Hepatocyte (in vitro differentiated cells): ENCODE measurements at places on chromosomes 4 and X.
A peak's percentile ranks its signal among the peaks of the same experiment; 100 is the strongest.

DNA sequence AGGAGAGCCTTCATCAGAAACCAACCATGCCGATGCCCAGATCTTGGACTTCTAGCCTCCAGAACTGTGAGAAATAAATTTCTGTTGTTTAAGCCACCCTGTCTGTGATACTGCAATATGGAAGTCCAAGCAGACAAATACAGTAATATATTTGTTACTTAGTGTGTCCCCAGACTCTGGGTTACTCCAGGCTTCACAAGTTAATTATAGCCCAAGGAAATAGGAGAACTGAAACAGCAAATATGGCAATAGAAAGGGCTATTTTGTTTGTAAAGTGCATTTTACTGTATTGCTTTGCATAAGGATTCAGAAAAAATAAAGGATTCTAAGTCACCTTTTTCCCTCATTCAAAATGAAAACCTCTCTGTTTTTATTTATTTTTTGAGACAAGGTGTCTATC is 15.7 kb downstream of the TIGD4 start:
- DNase-seq = no peak

GRCh38 chr4:185265942-185266341 is 56.5 kb downstream of the SNX25 start:
- DNase-seq = no peak

DNA sequence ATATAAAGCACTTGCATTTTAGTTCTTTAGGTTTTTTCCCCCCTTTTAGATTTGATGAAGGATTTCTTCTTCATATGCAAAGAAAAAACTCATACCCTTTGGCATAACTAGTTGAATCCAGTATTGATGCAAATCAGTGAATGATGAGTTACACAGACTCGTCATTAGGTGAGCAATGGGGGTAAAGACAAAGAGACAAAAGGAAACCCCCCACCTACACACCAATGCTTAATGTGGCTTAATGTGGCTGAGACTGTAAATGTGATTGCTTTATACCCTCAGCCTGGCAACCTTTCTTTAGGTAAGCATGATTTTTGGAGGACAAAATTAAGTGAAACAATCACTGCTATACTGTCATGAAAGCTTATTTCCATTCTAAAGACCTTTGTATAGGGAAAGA is 39.5 kb downstream of the CD40LG start:
- no peak for DNase-seq

DNA sequence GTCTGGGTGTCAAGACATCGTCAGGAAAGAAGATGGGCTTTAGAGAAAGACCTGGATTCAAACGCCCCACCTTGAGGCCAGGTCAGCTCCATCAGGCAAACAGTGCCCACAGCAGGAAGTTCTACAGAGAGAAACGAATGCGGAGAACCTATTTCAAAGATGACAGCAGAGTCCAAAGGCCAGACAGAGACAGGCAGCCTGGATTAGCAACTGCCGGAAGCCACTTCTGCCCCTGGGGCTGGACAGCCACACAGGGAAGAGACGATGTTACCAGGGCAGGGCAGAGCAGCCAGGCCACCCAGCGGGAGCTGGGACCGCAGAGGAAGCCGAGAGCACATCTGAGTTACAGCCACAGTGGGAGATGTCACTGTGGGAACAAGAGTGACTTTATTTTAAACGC is 1.2 kb downstream of the C4orf50 start:
- peak; percentile 57 for DNase-seq

DNA sequence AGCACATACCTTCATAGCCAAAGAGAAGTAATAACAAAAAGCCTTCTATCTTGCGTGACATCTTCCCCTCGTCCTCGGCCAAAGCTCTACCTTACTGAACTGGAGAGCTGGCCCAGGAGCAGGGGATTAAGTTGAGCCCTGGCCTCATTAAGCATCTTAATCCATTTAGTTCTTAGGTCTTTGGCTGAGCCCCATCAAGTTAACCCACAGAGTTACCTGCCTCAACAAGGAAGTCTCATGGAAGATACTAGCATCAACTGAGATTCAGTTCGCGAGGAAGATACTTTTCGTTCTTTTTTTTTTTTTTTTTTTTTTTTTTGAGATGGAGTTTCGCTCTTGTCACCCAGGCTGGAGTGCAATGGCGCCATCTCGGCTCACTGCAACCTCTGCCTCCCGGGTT is at the start of gene RS1:
Gene RS1, minus strand, starts transcription at position 101 of the 400 bp plus-strand sequence. Its CDS starts 40 bp downstream, at position 61.
- no peak for DNase-seq

- DNase-seq = peak; percentile 6
These were observed 220.7 kb upstream of the CNKSR2 start for GRCh38 chrX:21153503-21153902.

- no peak for DNase-seq
These were observed 71.1 kb downstream of the CRMP1 start for GRCh38 chr4:5821665-5822358.

- no peak for DNase-seq
These were observed 433.9 kb upstream of the ATOH1 start for GRCh38 chr4:93394545-93395081.

GRCh38 chr4:112379306-112379705 is 82.1 kb downstream of the ALPK1 start:
- peak; percentile 33 for DNase-seq

DNA sequence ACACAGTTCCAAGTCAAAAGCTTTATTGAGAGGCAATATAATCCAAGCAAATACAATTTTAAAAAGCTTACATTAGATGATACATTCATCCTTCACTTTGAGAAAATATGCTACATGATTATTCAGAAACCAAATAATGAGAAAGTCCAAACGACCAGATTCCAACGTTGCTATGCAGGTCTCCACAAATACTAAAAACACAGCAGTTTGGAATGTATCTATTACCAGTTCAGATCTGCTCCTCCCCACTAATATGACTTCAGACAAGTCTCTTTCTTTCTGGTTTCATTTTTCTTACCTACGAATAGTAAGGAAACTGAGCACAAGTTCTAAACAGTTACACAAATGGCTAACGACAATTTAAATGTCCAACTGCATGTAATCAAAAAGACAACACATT is 9.5 kb downstream of the NAF1 start:
- DNase-seq = no peak

- no peak for DNase-seq
These were observed 169.9 kb upstream of the LDB2 start for GRCh38 chr4:17068392-17068791.

GRCh38 chrX:36986231-36986630 is 21.9 kb upstream of the FAM47C start:
- DNase-seq = no peak

DNA sequence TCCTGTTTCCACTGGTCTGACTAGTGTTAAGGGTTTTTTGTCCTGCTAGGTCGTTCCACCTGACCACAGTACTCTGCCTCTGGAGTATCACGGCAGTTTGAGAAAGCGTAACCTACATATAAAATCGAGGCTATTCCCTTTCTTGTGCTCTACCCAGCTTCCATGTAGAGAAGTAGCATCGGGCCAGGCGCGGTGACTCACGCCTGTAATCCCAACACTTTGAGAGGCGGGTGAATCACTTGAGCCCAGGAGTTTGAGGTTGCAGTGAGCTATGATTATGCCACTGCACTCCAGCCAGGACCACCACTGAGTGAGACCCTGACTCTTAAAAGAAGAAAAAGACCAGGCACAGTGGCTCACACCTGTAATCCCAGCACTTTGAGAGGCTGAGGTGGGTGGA is 7.5 kb downstream of the PPEF1 start:
- no peak for DNase-seq

- DNase-seq = no peak
These were observed 1578.4 kb upstream of the IGFBP7 start for GRCh38 chr4:58688568-58688967.

GRCh38 chrX:72576141-72576894 is 3.7 kb upstream of the HDAC8 start:
- no peak for DNase-seq

GRCh38 chr4:184329659-184330400 is 112.2 kb upstream of the ENPP6 start:
- no peak for DNase-seq

GRCh38 chr4:48255072-48255958 is 14.3 kb downstream of the TEC start:
- DNase-seq = no peak

GRCh38 chr4:156633847-156634246 is 337.8 kb downstream of the PDGFC start:
- no peak for DNase-seq

- peak; percentile 74 for DNase-seq
These were observed 325.9 kb downstream of the NR3C2 start for GRCh38 chr4:148116264-148116663.

GRCh38 chr4:148253768-148254167 is 188.4 kb downstream of the NR3C2 start:
- peak; percentile 27 for DNase-seq

DNA sequence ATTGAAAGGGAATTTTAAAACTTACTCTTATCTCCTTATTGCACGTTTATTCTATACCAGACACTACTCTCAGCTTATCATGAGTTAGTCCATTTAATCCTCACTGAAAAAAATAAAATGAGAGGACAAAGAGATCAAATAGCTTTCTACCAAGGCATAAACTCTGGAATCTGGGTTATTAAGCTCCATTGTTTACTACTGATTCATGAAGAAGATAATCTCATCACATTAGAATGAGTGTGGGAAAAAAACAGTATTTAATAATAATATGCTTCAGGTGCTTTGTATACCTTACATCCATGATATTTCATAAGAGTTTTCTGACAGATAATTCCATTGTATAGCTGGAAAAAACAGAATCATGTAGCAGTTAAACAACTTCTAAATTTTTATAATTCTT is 1092.6 kb downstream of the TECRL start:
- no peak for DNase-seq

GRCh38 chrX:13295841-13296240 is 24.0 kb downstream of the ATXN3L start:
- no peak for DNase-seq
